ENCODE measurements at places on chromosomes 2 and 18.

DNA sequence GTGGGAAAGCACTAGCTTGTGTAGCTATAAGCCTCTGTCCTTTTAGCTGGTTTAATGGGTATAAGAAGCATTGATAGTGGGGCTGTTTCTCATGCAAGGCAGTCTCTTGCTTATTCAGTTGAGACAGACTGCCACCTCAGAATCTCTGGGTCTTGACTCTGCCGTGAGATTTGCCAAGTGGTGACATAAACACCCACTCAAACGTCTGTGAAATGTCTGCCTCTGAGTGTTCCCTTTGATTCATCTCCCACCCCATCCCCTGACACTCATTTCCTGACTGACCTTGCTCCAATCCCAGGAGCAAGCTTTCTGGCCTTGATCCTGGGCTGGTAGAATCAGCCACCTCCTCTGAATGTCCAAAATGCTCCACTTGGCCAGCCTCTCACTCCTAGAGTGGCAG, 141.9 kb upstream of the RBMS1 start:
- DNase-seq: no peak

DNA sequence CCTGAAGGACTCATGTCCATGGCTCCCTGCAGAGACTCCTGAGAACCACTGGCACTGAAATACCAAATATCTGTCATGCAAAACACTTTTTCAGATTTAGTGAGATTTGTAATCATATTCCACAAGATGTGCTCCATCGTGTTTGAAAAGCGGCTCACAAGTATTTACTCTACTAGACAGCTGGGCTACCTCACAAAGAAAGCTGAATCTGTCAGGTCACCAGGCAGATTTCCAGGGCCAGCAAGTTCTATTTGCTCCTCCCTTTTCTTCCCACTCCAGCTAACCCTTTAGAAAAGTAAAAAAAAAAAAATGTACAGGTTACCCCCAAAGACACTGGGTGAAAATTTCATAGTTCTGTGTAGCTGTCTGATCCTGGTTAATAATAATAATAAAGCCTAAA, 22.9 kb downstream of the WIPF1 start:
- no peak for DNase-seq

DNA sequence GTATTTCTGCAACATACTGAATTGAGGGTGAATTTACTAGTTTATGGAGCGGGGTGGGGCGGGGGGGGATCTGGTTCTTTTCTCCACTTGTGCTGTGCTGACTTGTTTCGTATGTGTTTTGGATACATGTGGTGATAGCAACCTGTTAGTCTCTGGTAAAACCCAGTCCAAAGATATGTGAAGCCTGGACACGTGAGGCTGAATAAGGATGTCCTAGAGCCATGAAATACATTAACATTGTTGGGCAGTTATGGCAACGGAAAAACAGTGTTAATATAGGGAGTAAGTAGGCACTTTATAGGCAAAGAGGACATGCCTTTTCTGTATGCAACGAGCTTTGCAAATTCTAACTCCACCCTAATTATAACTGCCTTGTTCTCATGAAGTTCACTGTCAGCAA, 42.1 kb upstream of the NEMP2 start:
- no peak for DNase-seq

DNA sequence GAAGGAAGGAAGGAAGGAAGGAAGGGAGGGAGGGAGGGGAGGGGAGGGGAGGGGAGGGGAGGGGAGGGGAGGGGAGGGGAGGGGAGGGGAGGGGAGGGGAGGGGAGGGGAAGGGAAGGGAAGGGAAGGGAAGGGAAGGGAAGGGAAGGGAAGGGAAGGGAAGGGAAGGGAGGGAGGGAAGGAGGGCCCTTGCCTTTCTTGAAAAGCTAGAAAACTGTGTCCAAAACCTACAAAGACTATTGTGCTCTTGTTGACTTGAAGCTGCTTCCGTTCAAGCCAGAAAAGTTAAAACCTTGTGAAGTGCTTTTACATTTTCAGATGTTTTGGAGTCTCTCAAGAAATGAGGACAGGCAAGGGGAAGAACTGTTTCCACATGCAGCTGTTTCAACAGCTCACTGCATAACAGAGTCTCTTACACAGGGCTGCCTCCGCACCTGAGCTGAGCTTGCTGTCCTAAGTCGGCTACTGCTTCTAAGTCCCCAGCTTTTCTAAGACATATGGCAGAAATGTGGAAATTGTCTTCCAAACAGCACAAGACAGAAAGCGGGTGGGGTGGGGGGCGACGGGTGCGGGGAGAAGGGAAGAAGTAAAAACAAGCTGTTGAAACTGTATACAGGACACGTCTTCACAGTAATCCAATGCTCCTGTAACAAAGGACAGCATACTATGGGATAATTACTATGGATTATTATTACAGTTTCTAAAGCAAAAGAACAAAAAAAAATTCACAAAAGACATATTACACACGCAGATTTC, 46.1 kb downstream of the BCL11A start:
- no peak for DNase-seq

- DNase-seq: no peak
These were observed 480.9 kb downstream of the TSN start for GRCh38 chr2:122236152-122236874.

DNA sequence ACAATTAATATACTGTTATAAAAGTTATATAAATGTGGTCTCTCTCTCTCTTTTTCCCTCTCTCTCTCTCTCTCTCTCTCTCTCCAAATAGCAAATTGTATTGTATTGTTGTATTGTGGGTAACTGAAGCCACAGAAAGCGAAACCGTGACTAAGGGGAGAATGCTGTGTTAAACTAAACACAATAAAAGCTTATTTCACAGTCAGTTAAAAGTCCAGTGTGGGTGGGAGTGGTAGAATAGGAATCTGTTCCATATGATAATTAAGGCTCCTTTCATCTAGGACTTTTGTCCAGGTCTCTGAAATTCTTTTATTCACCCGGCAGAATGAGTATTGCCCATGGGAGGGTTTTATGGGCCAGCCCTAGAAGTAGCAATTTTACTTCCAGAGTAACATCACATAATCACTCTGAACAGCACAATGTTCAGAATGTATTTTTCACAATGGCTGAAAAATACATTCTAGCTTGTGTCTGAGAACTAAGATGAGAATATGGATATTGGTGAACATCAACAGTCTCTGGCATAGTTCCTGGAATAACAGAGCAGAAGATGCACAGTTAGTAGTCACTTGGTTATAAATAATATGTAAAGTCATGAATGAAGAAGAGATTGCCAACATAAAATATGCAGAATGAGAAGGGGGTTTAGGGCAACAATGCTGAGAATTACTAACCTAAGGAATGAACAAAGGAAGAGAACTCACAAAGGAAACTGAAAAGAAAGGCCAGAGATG, 399.1 kb downstream of the PLCL1 start:
- DNase-seq: no peak

Measured in mucosa of descending colon (tissue), 3 donors.